NK-92 treated with Interleukin-12 subunit alpha and Interleukin-12 subunit beta, amount 100 ng/mL, for 24 hours (cell line): ENCODE measurements at places on chromosomes 6 and 20.

DNA sequence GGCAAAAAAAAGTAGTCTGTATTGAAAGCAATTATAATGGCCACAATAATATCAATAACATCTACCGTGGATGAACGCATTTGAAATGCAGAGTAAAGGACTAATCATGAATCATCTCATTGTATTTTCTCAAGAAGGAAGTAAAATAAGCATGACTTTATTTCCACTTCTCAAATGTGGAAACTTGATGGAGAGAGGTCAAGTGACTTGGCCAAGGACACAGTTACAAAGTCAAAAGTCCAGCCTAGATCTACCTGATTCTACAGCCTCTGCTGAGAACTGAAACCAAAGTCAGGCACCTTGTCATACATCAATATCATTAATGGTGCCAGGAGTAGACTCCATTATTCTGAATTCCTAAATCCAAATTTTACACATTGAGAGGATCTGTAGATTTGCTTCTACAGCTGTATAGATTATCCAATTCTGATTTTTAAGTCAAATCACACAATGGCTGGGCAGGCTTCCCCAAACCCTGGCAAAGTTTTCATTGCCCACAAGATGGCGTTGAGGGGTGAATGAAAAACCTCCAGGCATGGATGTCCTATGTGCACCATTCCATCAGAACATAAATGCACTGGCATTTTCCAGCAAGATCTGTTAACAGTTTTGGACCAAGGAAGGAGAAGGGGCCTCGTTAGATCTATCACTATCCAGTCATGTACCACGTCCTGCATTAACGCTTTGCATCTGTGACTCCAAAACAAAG, 423.1 kb downstream of the MAFB start:
- DNase-seq, result no peak

DNA sequence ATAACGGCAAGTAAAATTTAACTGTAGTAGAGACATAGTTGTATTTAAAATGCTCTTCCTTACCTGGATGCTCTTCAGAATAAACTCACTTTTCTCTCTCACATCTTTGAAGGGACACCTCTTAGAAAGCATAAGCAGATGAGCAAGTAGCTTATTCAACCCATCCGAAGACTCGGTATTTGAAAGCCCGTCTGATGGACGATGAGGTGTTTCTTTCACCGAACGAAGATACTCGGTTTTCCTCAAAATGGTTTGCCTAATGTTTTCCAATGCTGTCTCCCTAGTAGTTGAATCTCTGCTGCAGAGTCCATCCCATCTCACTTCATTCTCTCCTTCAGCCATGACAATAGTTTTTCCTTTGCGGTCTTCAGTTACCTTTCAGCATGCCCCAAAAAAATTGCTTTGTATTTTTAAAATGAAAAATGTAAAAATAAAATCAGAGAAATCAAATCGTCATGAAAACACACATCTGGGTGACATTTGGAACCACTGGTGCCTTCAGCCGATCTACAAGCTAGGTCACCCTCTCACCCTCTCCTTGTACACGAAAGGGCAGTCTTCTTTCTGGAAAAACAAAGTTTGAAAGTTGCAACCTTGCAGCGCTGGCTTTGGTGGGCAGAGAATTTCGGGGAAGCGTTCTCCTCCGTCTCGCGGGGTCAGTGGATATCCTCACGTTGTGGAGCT, 772 bp downstream of the SESN1 start:
- no peak for DNase-seq

DNA sequence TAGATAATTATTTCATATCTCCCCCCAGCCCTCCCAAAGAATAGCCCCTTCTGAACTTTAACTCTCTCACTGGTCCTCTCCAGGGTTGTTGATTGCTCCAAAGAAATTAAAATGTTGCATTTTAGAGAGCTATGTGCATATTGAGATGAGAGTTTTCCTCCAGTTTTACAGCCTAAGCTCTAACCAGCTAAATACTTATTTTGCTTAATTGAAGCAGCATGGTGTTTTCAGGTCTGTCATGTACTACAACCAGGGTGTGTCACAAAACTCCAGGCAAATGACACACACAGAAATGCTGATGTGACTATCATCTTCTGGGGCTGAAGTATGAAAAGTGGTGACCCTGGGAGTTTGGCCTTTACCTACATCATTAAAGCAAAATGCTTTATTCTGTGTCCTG, 196.8 kb upstream of the STXBP5 start:
- DNase-seq, result no peak

GRCh38 chr6:158188591-158188990, 20.4 kb downstream of the GTF2H5 start:
- DNase-seq, result no peak

- no peak for DNase-seq
Observed at GRCh38 chr20:40565001-40565681, 123.9 kb downstream of the MAFB start.

DNA sequence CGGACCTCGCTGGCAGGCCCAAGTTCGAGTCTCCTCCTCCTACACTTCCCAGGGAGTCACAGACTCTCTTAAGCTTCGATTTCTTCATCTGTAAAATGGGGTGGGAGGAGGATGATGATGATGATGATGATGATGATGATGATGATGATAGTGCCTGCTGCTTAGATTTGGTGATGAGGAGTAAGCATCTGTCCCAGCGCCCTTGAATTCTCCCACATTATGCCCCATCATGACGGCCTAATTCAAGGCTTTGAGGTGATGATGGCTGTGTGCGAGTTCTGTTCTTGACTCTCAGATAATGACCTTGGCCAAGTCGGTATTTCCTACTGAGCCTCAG, 487 bp upstream of the KIAA1755 start:
- DNase-seq, result no peak

DNA sequence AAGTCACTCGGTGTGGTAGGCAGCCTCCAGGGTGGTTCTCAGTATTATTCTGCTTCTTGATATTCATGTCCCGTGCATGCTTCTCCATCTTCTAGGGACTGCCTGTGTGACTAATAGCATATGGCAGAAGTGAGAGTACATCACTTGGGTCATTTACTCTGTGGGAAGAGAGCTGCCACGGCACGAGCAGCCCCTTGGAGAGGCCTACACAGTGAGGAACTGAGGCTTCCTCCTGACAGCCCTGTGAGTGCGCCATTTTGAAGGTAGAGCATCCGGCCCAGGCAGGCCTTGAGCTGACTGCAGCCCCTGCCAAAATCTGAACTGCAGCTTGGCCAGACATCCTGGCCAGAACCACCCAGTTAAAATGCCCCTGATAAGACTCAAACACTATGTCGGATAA, 17.3 kb upstream of the MCUR1 start:
- no peak for DNase-seq
